ENCODE measurements at places on chromosomes 2 and 18.

- no peak for DNase-seq
Measured at GRCh38 chr2:100919316-100919715, 82.8 kb upstream of the RPL31 start.

DNA sequence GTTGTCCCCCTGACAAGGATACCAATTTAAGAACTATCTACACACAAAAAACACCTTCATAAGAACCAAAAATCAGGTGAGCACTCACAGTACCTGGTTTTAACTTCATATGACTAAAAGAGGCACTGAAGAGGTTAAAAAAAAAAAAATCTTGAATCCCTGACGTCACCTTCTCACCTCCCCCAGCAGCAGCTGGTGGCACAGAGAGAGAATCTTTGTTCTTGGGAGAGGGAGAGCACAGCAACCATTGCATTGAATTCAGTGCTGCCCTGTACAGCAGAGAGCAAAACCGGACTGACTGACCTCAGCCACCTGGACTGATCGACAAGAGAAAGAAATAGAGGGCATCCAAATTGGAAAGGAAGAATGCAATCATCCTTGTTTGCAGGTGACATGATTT lies 566.0 kb downstream of the TMX3 start:
- no peak for DNase-seq

DNA sequence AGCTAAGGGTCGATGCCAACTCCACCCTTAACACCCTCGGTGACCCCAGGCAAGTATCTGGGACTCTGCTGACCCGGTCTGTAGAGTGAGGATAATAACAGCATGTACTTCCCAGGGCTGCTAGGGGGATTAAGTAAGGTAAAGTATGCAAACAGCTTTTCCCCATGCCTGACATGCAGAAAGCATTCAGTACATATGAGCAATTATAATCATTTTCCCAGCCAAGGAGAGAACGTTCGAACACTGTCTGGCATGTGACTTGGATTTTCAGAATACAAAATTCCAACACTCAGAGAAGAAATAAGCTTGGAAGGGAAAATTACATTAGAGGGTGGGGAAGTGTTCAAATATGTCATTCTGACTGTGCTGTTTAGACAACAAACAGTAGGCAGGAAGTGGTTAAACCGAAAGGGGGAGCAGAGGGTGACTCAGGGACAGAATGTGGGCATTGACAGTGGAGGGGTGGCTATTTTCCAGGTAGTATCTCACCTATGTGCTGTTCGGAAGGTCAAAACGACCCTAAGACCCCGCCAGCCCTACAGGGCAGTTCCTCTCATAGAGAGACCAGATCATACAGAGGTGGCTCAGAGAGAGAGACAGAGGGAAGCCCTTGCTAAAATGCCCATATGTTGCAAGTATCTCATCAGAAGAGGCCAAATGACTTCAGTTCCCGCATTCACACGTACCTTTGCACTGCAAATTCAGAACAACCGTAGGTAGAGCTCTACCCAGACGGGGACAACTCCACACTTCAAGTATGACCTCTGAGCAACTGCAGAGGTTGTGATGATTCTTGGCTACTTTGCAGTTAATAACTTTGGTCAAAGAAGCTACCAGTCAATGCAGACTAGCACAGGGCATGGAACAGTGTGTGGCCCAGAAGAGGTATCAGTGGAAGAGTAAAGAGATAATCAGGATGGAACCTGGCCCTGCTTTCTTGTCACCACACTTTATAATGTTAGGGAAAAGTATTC lies 14.8 kb downstream of the ASPRV1 start:
- peak; percentile 73 for DNase-seq

- DNase-seq = no peak
Measured at GRCh38 chr2:2158189-2158826, 172.8 kb downstream of the MYT1L start.

DNA sequence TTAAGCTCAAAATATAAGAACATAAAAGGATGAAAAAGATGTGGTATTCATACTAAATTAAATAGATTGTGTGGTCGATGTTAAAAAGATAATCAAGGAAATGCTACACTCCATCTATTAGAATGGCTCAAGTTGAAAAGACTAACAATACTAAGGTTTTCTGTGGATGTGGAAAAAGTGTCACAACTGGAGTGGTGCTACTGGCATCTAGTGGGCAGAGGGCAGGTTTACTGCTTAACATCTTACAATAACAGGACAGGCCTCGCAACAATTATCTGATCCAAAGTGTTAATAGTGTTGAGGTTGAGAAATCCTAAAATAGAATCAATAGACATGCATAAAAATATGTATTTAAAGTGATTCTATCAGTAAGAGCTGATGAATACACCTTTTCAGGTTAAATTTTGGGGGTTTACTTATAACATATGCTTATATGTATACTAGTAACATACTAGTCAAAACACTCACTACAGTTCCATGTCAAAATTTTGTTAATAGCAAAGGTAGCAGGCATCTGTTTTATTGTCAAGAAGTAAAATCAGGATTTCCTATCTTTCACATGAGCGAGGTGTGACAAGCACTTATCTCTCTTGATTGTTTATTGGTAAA lies 91.5 kb upstream of the TMEFF2 start:
- DNase-seq = no peak

DNA sequence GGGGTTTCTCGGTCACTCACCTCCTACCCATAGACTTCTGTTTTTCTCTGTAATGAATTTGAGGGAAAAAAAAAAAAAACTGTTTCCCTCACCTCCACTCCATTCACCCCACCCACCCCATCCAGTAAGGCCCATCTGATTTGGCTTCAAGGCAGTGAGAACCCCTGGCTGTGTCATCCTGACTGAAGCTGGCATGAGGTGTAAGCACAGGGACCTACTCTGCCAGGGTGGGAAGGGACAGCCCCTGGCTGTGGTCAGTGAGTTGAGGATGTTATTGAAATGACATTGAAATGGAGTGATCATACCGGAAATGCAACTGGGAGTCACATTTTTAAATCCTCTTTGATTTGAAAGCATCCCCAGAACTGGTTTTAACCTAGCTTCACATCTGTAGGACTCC lies 19.1 kb upstream of the BCL2L11 start:
- no peak for DNase-seq

- DNase-seq = no peak
Measured at GRCh38 chr2:196957442-196957841, 30.9 kb upstream of the PGAP1 start.

GRCh38 chr2:15634846-15635490 lies 43.3 kb downstream of the DDX1 start:
- no peak for DNase-seq

DNA sequence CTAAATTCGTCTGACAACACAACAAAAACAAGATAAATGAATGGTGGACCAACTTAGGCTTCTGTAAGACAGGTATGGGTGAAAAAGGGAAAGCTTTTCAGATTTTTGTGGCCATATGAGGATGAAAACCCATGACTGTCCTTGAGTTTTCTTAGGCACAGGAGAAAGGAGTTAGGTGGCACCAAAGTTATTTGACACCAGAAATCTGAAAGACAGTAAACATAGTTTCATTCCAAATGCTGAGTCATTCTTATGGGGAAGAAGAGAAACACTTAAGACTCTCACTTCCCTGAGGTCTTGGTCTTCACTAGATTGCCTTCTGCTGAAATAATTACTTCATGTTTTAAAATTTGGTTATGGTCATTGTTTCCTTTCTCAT lies 5.2 kb upstream of the GPD2 start:
- no peak for DNase-seq

- no peak for DNase-seq
Measured at GRCh38 chr2:38021589-38021988, 54.4 kb downstream of the CYP1B1 start.

DNA sequence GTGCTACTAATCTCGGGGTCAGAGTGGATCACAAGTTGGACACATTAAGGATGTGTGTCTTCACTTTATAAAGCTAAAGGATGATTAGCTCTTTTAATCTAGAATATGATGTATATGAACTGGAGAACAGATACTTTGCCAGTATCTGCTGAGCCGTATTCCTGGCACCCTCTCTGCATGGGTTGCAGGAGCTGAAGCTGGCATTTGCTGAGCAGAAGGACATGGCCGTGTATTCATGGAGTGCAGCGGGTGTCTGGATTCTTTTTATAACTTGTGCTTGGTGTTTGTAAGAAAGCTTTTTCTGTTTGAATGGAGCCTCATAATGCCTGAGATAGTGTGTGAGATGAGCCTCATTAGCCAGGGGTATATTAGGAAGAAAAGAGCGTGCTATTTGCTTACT lies 103.9 kb upstream of the MCFD2 start:
- no peak for DNase-seq

- peak; percentile 24 for DNase-seq
Measured at GRCh38 chr2:25168256-25169072, at the start of gene POMC. Gene POMC (minus strand): TSS chr2:25168580. CDS start chr2:25164772, 3,808 bp downstream.

- DNase-seq = no peak
Measured at GRCh38 chr2:71889759-71890684, 257.6 kb downstream of the CYP26B1 start.

- DNase-seq = no peak
Measured at GRCh38 chr2:128726911-128727310, 408.2 kb upstream of the HS6ST1 start.

DNA sequence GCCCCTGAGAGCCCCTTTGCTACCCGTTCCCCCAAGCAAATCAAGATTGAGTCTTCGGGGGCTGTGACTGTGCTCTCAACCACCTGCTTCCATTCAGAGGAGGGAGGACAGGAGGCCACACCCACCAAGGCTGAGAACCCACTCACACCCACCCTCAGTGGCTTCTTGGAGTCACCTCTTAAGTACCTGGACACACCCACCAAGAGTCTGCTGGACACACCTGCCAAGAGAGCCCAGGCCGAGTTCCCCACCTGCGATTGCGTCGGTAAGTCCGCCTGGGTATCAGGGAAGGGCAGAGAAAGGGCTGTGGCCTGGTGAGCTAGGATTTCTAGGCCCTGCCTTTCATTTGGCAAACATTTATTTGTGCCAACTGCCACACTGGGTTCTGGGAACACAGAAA lies 63.4 kb downstream of the TET3 start:
- DNase-seq = no peak

GRCh38 chr2:127859712-127860085 lies 1.7 kb upstream of the POLR2D start:
- DNase-seq = peak; percentile 76

DNA sequence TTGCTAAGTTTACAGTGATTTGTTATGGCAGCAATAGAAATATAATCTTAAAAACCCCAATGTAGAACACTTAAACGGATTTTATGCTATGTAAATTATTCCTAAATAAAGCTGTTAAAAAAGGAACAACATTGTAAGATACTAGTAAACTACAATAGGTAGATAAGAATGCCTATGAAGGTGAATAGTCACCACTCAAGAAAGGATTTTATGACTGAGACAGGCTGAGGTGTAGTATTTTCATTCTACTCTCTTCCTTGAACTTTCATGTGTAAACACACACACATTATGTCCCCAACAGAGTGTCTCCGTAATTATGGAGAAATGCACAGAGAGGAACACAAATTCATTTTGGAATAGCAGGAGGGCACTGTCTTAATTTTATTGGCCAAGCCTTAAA lies 183.9 kb upstream of the ST6GAL2 start:
- no peak for DNase-seq

- DNase-seq = no peak
Measured at GRCh38 chr2:148865512-148865911, 9.5 kb upstream of the KIF5C start.

- DNase-seq = no peak
Measured at GRCh38 chr2:8437228-8437948, 244.5 kb upstream of the ID2 start.

GRCh38 chr2:234993541-234993981 lies 41.7 kb downstream of the SH3BP4 start:
- peak; percentile 9 for DNase-seq

GRCh38 chr2:45932278-45932975 lies 281.0 kb downstream of the PRKCE start:
- no peak for DNase-seq

GRCh38 chr2:180990337-180990736 lies 9.9 kb downstream of the UBE2E3 start:
- no peak for DNase-seq

DNA sequence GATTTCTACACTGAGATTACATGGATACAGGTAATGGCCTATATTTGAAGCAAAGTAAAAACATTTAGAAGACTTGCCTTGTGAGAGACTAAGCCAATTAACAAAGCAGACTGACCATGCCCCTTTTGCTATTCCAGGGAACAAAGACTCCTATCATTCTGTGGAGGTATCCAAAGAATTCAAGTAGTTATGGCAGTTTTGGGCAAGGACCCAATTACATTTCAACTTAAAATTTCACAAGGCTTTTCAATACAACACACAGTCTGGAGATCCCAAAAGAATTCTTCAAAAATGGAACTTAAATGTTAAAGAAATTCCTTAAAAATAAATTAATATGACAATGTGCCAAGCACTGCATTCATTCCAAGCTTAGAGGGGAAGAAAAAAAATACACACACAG lies 109.2 kb upstream of the CHRNA1 start:
- no peak for DNase-seq

DNA sequence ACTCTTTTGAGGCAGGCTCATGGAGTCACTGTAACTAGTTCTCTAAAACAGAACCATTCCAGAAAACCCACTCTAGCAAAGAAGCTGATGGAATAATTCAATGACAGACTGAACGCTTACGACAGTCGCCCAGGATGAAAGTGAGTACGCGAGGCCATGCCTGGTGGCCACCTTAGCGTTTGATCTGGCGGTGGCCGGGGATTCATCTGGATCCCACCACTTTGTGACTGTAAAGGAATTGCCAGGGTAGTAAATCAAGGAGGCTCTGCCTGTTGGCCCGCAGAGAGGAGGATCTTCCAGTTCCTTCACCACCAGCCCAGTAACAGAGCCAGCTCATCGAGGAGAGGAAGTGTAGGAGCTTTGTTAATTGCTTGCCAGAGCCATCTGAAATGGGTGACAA lies 34.6 kb downstream of the GREB1 start:
- DNase-seq = no peak

GRCh38 chr2:121480826-121481225 lies 49.9 kb upstream of the RNU4ATAC start:
- no peak for DNase-seq

GRCh38 chr2:160505256-160505655 lies 11.6 kb upstream of the RBMS1 start:
- DNase-seq = no peak

- DNase-seq = no peak
Measured at GRCh38 chr2:27581417-27582128, 1.3 kb upstream of the ZNF512 start.

- no peak for DNase-seq
Measured at GRCh38 chr18:44054514-44054913, 626.2 kb upstream of the SETBP1 start.

Measured in CD4-positive, alpha-beta T cell treated with Interleukin-12 subunit alpha and Interleukin-12 subunit beta, for 1 hour (primary cell).